Activated T-helper 1 cell treated with anti-CD3 and anti-CD28 coated beads, Interleukin-2, amount 50 U/mL, for 16 hours (primary cell): ENCODE measurements at places on chromosomes 7 and 10.

- DNase-seq: no peak
These were observed 116.7 kb downstream of the CYP26A1 start for GRCh38 chr10:93190372-93190771.

- no peak for DNase-seq
These were observed 5.8 kb downstream of the TBRG4 start for GRCh38 chr7:45105588-45106188.

DNA sequence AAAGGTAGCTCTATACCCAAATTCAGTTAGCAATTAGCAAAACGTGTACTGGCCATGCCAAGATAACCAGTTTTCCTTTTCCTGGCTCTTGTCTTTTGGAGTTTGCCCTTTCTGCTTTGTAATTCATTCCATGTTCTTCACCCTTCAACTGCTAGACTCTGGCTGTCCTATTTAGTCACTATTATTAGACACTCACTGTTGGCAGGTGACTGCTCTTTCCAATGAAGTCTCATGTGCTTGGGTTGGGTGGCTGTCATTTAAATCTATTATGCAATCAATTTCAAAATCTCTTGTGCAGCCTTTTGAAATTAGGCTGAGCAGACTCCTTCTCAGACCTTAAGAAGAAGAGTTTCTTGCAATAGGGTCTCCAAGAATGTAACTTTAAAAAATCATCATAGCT, 266.5 kb downstream of the GPR158 start:
- no peak for DNase-seq

DNA sequence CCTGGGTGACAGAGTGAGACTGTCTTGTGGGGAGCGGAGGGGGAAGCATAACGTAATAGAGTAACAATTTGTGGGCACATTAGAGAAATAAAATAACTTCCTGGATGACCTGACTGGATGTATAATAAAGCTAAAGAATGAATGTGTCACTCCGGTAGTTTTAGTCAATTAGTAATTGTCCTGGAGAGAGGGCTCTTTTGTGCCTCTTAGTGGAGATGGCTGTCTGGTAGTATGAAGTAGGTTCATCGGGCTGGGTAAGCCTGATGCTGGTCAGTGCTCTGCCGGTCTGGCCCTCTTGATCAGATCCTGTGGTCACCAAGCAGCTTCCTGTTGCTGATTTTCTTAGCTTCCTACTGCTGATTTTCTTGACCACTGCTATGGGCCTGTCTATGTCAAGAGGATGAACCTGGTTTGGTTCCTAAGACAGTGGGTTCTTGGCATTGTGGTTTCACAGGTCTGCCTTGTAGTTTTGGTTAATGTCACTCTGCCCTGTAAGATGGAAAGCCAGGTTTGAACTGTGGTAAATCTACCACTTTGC, 34.1 kb downstream of the ZRANB1 start:
- no peak for DNase-seq

GRCh38 chr10:132774181-132774901, 11.6 kb downstream of the NKX6-2 start:
- DNase-seq: no peak

DNA sequence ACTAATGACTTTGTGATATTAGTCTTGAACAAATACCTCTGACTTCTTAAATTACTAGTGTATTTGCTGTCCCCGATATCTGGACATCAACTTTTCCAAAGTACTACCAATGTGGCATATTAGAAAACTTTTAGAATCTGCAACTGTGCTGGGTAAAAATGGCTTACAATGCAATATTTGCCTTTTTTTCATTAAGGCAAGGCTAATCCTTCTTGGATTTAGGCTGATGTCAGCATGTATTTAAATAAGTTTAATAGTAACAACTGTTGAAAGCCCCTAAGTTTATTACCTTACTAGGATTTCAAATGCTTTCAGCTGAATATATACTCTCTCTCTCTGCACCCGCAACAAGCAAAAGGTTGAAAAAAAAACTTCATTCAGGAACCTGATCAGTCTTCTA, 1232.3 kb downstream of the REEP3 start:
- no peak for DNase-seq

GRCh38 chr7:74454021-74454924, 567 bp downstream of the GTF2IRD1 start:
- DNase-seq: no peak

DNA sequence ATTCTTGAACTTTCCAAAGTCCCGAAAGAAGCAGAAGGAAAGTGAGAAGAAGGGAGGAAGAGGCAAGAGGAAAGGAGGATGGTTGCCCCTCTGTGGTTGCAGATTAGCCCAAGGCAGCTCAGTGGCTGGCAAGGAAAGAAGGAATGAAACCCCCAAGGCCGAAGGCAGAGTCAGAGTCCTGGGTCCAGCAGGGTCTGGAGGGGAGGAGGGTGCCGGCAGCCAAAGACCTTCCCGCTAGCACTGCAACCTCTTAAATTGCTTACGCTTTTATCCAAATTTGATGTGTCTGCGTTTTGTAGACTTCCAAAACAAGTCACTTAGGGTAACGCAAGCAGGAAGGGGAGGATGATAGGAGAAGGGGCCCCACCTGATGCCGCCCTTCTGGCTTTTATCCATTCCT, 7.4 kb upstream of the PFKP start:
- DNase-seq: no peak

DNA sequence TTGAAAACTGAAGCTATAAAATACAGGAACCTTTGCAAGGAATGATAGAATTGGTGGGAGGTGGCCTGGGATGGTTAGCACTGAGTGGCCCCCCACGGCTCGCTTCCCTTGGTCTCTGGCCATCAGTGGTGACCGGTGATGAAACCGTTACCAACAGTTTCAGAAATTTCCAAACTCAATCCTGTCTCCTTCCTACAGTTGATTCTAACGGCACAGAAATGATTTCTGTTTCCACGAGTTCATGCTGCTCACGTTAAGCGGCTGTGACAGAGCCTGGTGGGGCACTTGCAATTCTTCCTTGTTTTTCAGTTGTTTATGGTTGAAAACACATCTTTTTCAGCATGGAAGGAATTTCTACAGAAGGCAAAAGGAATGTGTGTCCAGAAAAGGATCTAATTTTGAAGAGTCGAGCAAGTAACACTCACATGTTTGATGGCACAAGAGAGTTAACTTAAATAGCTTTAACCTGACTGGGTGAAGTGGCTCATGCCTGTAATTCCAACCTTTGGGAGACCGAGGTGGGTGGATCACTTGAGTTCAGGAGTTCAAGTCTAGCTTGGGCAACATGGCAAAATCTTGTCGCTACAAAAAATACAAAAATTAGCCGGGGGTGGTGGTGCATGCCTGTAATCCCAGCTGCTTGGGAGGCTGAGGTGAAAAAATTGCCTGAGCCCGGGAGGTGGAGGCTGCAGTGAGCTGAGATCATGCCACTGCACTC, 100.1 kb downstream of the DNAJB6 start:
- no peak for DNase-seq

DNA sequence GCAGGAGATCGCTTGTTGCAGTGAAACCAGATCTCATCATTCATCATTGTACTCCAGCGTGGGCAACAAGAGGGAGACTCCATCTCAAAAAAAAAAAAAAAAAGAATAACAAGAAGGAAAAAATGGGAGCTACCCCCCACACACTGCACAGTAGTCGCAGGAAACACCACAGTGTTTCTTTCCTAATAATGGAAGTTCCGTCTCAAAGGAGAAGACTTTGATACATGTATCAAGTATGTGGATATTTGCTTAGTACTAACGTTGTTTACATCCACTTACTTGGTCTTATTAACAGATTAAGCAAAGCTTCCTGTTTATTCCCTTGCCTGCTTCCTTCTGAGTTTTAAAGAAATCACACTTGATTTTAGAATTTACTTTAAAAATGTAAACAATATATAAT, 22.2 kb downstream of the YAE1 start:
- DNase-seq: no peak

DNA sequence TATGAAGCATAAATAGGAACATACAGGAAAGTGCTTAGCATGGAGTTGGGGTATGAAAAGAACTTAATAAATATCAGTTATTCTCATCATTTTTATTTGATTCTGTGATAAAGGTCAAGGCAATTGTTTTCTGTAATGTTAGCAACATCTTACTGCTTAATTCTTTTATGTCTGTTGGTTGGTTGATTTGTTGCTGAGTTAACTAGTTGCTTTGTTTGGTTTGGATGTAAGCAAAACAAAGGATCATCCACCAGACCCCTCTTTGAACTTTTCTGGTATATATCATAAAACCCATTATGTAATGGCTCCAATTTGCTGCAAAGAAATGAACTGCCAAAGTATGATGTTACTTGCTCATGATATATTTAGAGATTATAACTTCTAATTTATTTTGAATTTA, 44.5 kb downstream of the CH25H start:
- no peak for DNase-seq

DNA sequence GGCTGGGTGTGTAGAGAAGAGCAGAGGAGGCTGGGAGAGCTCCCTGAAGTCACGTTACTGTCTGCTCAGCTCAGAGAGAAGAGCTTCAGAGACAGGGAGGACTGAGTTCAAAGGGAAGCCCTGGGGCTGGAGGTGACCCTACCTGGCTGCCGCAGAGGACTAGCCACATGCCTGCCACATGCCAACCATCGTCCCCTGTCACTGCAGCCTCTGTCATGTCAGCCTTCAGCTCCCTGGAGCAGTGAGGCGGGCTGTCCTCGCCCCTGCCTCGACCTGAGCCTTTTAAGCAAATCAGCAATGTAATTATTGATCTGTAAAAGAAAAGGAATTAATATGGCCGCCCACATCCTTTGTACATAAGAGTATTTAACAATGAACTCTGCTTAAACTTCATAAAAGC, 89.3 kb upstream of the RET start:
- no peak for DNase-seq

DNA sequence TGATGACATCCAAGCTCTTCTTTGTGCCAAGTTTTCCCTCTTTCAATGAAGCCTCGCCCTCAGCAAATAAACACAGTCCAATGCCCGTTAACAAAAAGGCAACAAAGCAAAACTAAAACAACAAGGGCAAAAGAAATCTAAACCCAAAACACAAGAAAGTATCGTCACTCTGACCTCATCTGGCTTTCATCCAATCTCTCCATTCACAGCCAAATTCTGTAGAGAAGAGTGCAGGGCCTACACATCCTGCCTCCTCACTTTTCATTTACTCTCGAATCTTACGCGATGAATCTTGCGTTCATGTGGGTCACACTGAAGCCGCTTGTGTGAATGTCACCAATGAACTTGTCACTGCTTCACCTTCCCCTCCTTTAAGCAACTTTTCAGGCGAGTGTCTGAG, 15.9 kb upstream of the AKR1E2 start:
- DNase-seq: no peak

DNA sequence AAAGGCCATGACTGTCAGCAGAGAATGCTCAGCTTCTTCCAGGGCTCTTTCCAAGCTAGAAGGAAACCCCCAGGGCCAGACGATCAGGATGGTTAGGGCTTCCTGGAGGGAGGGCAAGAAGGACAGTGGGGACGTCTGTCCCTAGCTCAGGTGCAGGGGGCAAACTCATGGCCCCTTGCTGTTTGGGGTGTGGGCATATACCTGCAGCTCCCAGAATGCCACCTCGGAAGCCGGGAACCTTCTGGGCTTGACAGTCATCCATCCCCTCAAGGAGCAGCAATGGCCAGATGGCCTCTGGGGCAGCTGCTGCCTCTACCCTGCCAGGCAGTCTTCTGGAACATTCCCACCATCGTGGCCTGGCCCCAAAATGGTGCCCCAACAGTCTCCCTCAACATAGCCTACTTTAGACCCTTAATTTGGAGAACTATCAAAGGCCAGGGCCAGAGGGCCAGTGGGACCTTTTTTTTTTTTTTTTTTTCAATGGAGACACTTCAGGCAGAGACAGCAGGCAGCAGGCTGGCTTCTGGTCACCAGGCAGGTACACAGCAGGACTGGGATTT, 40.2 kb upstream of the ZMIZ1 start:
- DNase-seq: no peak

DNA sequence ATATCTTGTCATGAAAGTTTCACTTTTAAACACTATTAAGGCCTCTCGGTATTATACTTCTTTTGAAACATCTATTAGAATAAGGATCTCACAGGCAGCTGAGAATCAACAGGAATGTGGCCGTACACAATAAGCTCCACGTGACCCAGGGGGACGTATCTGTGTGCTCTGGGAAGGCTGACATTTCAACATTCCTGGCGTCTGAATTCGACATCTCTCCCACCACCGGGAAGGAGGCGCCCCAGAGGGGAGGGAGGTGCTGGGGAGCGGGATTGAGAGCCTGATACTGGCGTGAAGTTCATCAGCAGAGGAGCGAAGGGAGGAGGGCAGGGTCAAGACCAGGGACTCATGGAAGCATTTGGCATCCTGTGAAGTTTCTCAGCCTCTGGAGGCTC, 401.3 kb downstream of the DNAJB6 start:
- no peak for DNase-seq

DNA sequence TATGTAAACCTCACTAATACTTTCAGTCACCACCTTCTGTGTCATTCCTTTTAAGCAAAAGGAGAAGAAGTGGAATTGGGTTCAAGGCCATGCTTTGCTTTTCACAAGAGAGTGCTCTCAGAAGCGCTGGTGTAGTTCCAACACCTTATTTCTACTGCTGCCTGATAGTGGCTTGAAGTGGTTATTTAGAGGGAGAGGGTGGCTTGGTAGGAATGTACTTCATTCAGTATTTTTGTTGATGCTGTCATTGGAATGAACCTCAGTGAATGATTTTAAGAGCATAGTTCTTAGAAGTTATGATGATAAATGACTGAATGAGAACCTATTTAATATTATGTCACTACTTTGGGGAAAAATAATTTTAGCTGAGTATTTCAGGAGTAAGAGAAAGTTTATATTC, 396.7 kb downstream of the EXOC4 start:
- no peak for DNase-seq

DNA sequence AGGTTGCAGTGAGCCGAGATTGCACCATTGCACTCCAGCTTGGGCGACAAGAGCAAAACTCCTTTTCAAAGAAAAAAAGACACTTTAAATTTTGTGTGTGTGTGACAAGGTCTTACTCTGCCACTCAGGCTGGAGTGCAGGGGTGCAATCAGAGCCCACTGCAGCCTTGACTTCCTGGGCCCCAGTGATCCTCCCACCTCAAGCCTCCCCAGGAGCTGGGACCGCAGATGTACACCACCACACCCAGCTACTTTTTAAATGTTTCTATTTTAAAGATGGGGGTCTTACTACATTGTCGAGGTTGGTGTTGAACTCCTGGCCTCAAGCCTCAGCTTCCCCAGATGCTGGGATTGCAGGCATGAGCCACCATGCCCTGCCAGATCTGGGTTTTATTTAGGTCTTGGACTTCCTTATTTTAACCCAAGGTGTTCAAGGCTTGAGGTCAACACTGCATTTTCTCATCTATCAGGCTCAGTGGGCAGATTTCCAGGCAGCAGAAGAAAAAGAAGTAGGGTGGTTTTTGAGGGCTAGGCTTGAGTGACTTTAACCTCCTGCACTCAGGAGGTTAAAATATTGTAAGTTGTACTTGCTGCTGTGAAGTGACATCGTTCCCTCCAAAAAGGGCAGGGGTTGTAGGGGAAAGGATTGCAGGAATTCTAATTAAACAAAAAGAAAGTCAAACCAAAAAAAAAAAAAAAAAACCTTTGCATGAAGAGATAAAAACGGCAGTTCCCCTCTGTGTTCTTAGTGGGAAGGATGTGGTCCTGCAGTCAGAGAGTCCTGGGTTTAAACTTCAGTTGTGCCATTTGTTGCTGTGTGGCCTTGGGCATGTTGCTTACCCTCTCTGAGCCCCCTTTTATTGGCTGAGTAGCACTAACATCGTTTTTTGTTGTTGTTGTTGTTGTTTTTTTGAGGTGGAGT, 71.5 kb downstream of the CARD11 start:
- DNase-seq: no peak
